ENCODE measurements at places on chromosomes 1 and 21.

- DNase-seq = no peak
Observed at GRCh38 chr1:107795441-107795840, 169.5 kb downstream of the VAV3 start.

GRCh38 chr1:205798577-205798976 is 14.4 kb downstream of the SLC41A1 start:
- DNase-seq = no peak

- no peak for DNase-seq
Observed at GRCh38 chr1:80250573-80251168, 1244.1 kb upstream of the ADGRL4 start.

GRCh38 chr1:43719063-43719462 is 11.7 kb downstream of the ST3GAL3 start:
- no peak for DNase-seq

- no peak for DNase-seq
Observed at GRCh38 chr1:44826375-44827196, 16.5 kb downstream of the PTCH2 start.

DNA sequence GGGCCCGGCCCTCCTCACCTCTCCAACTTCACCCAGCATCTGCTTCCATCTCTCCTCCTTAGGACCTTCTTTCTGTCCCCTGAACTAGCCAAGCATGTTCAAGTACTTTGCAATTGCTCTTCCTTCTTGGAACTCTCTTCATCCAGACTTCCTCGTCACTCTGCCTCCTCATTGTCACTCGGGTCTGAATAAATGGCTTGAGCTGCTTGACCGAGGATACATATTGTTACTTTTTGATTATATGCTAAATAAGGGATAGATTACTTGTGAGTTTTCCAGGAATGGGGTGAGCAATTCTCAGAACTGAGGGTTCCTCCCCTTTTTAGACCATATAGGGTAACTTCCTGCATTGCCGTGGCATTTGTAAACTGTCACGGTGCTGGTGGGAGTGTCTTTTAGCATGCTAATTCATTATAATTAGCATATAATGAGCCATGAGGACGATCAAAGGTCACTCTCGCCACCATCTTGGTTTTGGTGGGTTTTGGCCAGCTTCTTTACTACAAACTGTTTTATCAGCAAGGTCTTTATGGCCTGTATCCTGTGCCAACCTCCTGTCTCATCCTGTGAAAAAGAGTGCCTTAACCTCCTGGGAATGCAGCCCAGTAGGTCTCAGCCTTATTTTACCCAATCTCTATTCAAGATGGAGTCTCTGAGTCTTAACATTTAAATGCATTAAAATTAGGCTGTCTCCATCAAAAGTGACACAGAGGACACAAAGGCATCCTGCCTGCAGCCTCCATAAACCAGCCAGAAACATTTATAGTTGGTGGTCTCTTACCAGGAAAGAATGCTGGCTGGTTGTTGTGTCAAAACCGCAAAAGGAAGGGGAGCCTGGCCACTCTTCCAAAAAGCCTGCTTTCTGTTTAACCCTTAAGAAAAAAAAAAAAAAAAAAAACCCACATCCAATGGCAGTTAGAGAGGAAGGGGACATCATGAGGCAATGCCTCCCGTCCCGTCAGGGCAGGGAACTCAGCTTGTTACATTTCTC is 179.3 kb downstream of the KAZN start:
- DNase-seq = no peak

GRCh38 chr1:67683766-67684525 is 1.1 kb upstream of the GADD45A start:
- peak; percentile 6 for DNase-seq

- no peak for DNase-seq
Observed at GRCh38 chr1:155008015-155008941, 5.7 kb downstream of the ZBTB7B start.

- no peak for DNase-seq
Observed at GRCh38 chr1:57222801-57223200, 201.1 kb downstream of the DAB1 start.

GRCh38 chr1:39153684-39154083 is 50.8 kb upstream of the MACF1 start:
- DNase-seq = no peak

DNA sequence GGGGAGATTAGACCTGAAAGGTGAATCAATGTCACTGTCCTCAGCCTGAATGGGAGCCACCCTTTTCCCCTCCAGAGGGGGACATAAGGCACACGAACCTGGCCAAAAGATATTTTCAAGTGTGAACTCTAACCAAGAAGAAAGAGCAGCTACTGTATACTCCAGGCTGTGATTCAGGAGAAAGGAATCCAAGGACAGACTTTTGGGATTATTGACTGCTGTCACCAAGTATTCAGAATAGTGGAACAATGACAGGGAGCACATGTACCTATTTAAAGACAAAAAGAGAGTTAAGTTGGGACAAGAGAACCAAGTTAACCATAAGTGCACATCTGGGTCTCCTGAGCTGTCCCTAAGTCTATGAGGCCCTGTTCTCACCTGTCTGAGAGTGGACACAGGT is 2.4 kb downstream of the ICMT start:
- no peak for DNase-seq
